H1 (cell line): ENCODE measurements at places on chromosomes 2 and 18. TPM values are rescaled to one million over a fixed set of nuclear protein-coding genes. Genes with fewer than 3 reads are reported as not detected.

- H3K4me3 ChIP-seq = no peak overlapping the region
- no peak for DNase-seq
- H3K27me3 ChIP-seq = no peaks in the 10 kb centered on the region
- H3K36me3 ChIP-seq = no peaks in the 10 kb centered on the region
- no peaks in the 10 kb centered on the region; the same call in none of the 2 replicates for H3K4me1 ChIP-seq
- H3K27ac ChIP-seq = no peak overlapping the region
Observed at GRCh38 chr2:33011941-33012340, 65.2 kb downstream of the LTBP1 start.

- DNase-seq = peak; percentile 11
- no peak overlapping the region for H3K27ac ChIP-seq
- H3K4me1 ChIP-seq = peaks cover 6% of the 10 kb centered on the region
- no peak overlapping the region for H3K4me3 ChIP-seq
Observed at GRCh38 chr18:48292229-48292628, 117.0 kb downstream of the ZBTB7C start.

The MAL gene
- total RNA-seq = not detected in 2 replicates

The OTOS gene
- total RNA-seq = 0.63 TPM in 1 of 2 replicates, not detected in the other

DNA sequence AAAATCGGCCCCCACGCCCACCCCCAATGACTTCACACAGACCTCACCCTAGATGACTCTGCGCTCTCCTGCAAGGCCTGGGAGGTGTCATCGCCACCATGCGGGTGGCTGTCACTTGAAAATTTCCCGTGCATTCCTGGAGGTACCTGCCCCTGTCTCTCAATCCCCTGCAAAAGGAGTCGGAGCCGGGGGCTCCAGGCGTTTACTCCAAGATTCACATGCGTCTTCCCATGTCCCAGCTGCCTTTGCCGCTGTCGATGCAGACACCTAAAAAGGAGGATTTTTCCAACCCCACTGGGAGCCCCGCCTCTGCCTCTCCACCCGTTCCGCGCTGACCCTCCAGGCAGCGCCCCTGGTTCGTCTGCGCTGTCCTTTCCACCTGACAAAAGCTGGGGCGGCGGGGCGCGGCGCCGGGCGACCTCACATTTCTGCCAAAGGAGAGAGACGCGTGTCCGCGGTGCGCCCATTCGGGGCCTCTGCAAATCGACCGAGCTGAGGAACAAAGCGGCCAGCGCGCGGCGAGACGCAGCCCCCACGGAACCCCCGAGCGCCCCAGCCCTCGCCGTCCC, 667 bp downstream of the REEP1 start:
- H3K4me3 ChIP-seq = peak overlapping the region; percentile 66
- H3K36me3 ChIP-seq = no peaks in the 10 kb centered on the region
- peaks cover 3% of the 10 kb centered on the region for H3K4me1 ChIP-seq
- no peak overlapping the region for H3K27ac ChIP-seq
- DNase-seq = peak; percentile 61
- H3K27me3 ChIP-seq = peaks cover 22% of the 10 kb centered on the region

DNA sequence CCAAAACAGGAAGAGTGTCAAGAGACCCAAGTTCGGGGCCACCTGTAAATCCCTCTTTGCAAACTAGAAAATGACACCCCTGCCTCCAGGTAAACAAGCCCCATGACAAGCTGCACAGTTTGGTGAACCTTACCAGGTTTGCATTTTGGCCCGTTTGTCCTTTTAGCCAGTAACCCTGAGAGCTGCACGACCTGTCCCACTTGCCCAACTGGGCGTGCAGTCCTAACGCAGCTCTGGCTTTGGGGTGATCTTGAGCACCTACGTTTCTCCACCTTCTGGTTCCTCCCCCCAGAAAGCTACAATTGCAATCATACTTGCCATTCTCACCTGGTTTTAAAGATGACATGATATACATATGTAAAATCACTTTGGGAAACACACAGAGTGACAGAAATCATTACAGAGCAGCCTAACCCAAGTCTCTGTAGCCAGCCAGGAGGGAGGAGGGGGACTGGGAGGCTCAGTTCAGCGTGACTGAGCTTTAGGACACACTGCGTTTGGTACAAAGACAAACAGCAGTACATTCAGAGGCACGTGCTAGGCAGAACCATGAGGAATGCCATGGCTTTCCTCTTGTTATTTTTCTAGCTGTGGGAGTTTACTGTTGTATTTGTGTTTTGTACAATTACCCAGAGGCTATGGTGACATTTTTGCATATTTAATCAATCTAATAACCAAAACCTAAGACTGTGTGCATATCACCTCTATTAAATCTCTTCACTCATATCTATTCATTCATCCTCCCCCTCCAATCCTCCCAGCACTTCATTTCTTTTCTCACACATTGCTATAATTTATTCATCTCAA, 304.0 kb downstream of the IRS1 start:
- no peaks in the 10 kb centered on the region for H3K4me1 ChIP-seq
- H3K36me3 ChIP-seq = no peaks in the 10 kb centered on the region
- H3K27me3 ChIP-seq = no peaks in the 10 kb centered on the region
- H3K27ac ChIP-seq = no peak overlapping the region
- no peak overlapping the region for H3K4me3 ChIP-seq

The LMAN2L gene
- total RNA-seq = 14.3 and 15.7 TPM in 2 replicates
